ENCODE measurements at places on chromosomes 6 and 20.

- DNase-seq: no peak
These were observed 114.4 kb upstream of the PRND start for GRCh38 chr20:4607287-4607713.

- DNase-seq: no peak
These were observed 44.5 kb downstream of the ARID1B start for GRCh38 chr6:156821707-156822106.

DNA sequence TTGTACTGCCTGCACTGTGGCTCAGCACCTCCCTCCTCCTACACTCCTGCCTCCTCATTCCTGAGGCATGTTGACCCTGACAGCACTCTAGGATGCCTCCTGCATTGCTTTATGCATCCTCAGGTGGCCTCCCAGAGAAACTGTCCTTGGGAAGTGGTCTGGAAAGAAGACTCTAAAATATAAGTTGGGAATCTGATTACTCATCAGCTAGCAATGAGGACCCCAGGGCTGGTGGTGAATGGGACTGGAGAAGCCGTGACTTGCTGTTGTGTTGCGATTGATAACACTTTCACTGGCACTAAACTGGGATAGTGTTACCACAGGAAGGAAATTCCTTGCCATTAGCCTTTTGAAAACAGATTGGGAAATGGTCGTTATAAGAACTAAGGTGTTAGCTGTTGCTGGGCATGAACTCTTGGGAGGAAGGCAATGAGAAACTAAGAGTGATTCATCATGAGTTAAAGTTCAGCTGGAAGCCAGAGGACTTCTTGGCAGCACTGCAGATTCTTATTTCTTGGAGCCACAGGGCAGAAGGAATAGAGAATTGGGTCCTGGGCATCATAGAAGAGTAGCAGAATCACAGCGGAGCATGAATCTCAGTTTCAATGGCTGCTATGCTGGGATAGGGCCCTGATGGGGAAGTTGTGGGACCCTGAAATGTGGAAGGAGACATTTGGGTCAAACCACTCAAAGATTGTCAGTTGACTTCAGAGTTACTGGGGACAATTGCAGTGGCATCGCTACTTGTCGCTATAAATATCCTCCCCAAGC lies 10.1 kb upstream of the SIRPD start:
- no peak for DNase-seq

DNA sequence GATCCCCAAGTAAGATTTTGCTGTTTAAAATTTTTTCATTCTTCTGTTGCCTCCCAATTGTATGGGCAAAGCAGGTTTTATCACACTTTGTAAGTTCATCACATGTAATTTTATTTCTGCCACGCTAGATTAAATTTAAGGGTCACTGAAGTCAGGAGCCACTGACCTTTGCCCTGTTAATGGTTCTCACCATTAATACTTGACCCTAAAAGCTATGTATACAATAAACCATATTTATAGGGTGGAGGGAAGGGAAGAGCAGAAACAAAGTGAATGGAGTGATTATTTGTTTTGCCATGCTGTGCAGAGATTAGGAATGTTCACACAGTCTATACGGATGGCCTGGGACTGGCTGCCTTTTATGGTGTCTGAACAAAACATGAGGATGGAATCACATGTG lies 186.7 kb downstream of the BMP2 start:
- DNase-seq: no peak

- no peak for DNase-seq
These were observed 214.2 kb downstream of the COL19A1 start for GRCh38 chr6:70080443-70081070.
